ENCODE measurements at places on chromosomes 3 and 15. TPM values are rescaled to one million over a fixed set of nuclear protein-coding genes. Genes with fewer than 3 reads are reported as not detected.

Gene KBTBD13
- total RNA-seq, result 2.6 TPM

Gene GOLGA8H
- not detected for total RNA-seq

Gene BCHE
- 13.5 TPM for total RNA-seq

Gene THAP10
- total RNA-seq, result 3.1 TPM

Gene CTXN2
- not detected for total RNA-seq

Gene RNF111
- 15.6 TPM for total RNA-seq

Gene ONECUT1
- not detected for total RNA-seq

Gene COL7A1
- total RNA-seq, result 1.9 TPM

Gene MINAR1
- total RNA-seq, result 0.20 TPM

Gene CCDC9B
- 32.2 TPM for total RNA-seq

Gene GOLGA8M
- 0.31 TPM for total RNA-seq

Gene AADAC
- 0.70 TPM for total RNA-seq

Gene C2CD4A
- not detected for total RNA-seq

Gene LRRC2
- total RNA-seq, result 7.0 TPM

Gene MUC4
- not detected for total RNA-seq

Gene CXCR6
- total RNA-seq, result not detected

Gene SPTBN5
- 0.63 TPM for total RNA-seq

Gene FSTL1
- total RNA-seq, result 380 TPM

Gene ERICH6
- not detected for total RNA-seq

Gene SLC33A1
- 22.3 TPM for total RNA-seq

Gene GUCA1C
- total RNA-seq, result not detected

Gene MKRN2OS
- not detected for total RNA-seq
